ENCODE measurements at places on chromosomes 3 and 15.

DNA sequence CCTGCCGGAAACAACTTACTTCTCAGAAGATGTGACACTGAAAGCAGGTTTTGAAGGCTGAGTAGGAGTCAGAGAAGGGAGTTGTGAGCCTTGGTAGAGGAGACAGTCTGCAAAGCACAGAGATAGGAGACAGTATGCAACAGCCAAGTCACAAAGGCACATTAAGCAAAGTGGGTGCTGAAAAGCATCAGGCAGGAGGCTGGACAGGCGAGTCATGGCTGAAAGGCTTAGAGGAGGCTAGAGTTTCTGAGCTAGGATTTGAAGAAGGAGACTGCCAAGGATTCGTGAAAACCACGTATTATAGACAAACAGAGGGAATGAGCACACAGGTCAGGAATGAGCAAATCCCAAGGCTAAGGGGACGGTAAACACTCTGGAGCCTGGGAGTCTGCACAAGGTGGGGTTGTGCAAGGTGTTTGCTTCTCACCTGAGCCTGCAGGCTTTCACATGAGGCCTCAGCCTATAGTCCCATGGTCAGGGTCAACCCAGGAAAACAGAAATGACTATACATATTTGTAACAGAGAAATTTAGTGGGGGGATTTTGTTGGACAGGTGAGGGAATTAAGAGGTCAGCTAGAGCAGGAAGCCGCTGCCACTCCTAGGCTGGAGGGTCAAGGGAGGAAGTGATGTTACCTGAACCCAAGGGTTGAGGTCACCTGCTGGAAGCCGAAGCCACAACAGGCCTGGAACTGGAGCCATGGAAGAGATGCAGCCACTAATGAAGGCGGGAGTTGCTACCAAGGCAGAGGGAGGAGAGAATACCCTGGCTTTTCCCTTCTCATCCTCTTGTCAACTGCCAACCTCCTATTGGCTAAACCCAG, 23.1 kb upstream of the TRIM71 start:
- DNase-seq = no peak

GRCh38 chr3:110598847-110599490, 472.6 kb upstream of the NECTIN3 start:
- DNase-seq = no peak

GRCh38 chr15:87528873-87529272, 727.7 kb downstream of the NTRK3 start:
- no peak for DNase-seq

DNA sequence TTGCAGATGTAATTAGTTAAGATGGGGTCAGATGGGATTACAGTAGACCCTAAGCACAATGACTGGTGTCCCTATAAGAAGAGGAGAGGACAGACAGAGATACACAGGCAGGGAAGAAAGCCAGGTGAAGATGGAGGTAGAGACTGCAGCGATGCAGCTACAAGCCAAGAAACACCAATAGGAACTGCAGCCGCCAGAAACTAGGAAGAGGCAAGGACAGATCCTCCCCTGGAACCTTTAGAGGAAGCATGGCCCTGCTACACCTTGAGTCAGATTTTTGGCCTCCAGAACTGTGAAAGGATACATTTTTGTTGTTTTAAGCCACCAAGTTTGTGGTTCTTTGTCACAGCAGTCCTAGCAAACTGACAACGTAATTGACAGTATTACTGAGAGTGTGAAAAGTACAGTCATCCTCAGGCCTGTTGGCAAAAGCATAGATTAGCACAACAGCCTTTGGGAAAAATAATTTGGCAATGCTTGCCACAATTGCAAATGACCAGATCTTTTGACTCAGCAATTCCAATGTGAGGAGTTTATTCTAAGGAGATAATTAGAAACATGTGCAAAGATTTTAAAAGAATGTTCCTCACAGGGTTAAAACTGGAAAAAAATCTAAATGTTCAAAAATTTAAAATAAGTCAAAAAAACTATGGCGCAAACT, 82.6 kb upstream of the TJP1 start:
- DNase-seq = no peak

DNA sequence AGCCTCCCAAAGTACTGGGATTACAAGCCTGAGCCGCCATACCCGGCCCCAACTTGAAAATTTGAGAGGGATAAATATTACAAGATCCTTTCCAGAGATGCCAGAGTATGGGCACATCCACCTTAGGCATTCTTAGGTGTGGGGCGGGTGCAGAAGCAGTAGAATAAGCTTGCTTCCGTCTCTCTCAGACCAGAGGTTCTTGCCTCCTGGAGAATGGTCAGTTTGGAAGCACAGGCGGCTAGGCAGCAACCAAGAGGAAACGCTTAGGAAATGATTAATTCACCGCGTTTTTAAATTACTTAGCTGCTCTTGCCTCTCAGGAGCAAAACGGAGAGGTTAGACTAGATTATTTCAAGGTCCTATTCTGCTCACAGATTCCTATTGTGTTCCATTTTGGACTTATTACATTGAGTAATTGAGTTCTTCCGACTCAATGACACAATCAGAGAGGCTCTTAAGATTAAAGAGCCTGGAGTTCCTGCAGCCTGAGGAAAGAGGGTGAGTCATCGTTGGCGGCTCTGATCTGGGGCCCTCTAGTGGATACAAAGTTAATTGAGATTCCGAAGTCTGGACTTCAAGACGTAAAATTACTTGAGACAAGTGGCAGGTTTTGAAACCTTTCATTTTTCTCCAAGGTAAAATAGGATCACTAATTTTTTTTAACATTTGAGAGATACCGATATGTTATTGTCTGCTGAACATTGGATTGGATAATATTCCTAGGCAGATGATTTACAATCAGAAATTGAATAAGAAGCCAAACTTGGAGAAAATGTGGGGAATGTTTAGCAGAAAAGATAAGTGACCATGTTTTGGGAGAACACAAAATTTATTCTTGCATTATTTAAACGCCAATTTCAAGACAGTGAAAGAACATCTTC, 5.8 kb upstream of the TOPAZ1 start:
- DNase-seq = peak; percentile 63

- no peak for DNase-seq
Observed at GRCh38 chr15:25789616-25789999, 73.5 kb downstream of the ATP10A start.

- DNase-seq = no peak
Observed at GRCh38 chr15:34233614-34234013, 8.8 kb downstream of the EMC4 start.

- DNase-seq = no peak
Observed at GRCh38 chr15:70517194-70517590, 246.2 kb downstream of the UACA start.

- DNase-seq = no peak
Observed at GRCh38 chr3:58021962-58022361, 13.7 kb downstream of the FLNB start.

DNA sequence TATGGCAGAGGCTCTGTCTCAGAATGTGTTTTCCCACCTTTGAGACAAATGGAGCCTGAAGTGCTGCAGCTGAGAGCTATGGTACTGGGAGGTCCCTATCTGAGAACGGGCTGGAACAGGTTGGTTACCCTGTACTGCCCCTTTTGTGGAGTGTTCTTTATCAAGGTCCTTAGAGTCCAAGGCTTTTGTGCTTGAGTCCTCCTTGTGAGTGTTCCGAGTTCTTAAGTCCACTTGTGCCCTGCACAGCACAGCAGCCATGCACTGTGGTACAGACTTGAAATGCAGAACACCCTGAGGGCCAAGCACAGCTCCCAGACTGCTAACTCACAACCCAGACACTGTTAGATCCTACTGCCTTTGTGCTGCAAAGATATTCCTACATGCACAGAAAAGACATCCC, 67.8 kb downstream of the ARHGAP31 start:
- DNase-seq = no peak

DNA sequence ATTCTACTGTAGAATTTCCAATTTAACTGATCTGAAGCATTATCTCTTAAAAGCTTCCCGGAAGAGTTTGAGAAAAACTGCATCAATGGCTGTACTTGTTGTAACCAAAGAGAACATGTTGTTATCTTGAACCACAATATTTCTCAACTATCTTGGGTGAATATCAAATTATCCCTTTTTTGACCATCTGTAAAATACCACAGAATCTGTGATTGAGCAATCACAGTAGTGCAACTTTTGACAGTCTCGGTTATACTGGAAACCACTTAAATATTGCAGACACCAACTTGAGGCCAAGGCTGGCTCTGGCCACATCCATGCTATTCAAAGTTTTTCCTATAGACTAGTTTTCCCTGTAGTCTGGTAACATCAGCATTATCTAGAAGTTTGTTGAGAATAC, 842.8 kb upstream of the EPHA6 start:
- no peak for DNase-seq

DNA sequence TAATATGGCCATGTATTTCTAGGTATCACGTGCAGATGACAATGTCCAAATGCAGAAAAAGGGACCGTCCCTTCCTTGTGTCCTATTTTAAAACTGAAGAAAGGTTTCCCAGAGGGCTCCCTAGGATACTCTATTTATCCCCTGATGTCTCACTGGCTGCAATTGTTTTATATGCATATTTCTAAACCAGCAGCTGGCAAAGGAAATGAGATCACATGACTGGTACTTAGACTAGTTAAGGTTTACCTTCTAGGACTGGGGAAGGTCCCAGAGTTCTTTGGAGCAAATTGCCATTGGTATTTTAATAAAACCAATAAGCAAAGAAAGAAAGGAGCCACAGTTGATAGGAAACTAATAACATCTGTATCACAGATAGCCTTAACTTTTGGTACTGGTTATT, 29.5 kb downstream of the GTF2E1 start:
- no peak for DNase-seq

DNA sequence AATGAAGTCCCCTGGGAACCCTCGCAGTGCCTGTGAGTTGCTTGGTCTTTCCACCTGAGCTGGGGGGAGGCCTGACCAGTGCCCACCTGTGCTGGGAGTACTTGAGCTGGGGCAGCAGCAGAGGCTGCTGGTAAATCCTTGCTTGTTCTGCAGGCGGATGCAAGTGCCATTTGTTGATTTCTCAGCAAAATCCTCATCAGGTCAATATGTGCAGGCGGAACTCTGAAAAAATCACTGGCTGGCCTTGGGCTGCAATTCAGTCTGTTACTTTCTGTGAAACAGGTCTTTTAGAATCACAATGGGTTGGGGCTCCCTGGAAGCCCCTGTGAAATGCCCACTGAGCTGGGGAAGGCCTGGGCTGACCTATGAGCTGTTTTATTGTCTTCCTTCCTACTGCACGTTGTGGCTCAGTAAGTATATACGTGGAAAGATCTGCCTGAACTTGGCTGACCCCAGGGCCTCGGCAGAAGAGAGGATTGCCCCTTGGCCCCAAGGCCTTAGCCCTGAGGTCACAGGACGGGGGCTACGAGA, 182.0 kb upstream of the RGMA start:
- DNase-seq = no peak

DNA sequence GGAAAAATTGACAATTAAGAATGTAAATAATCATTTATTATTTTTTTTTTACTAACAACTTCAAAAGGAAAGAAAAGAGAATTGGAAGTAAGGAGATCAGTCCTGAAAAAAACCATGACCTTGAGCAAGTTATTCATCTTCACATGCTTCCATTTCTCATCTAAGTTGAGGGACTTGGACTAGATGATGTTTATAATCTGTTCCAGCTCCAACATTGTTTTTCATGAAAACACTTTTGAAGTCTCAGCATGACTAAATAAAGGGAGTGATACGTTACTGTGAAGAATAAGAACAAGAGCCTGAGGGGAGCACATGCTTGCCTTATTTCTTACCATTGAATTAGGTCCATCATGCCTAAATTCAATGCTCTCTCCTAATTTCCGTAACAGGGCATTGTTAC, 95.7 kb downstream of the STRIT1 start:
- no peak for DNase-seq

DNA sequence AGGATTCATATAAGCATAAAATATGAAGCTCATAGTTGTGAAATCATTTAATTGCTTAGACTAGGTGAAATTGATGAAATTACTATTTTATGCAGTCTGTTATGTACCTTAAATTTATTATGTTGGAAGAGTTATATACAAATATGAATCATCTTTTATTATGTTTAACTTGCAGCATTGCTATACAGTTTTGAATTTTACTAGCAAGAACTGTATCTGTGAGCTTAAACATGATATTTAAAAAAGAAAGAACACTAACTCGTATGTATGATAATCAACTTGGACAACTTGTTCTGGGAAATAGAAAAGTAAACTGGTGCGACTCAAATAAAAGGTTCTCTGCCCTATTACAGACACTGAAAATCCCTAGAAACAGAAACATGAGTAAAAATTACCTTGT, 1.8 kb downstream of the STX19 start:
- DNase-seq = no peak

- no peak for DNase-seq
Observed at GRCh38 chr3:145269106-145269505, 891.9 kb downstream of the PLOD2 start.
